ENCODE measurements at places on chromosomes 6 and 20.

- DNase-seq: no peak
These were observed 80.1 kb upstream of the NXT1 start for GRCh38 chr20:23270382-23270911.

DNA sequence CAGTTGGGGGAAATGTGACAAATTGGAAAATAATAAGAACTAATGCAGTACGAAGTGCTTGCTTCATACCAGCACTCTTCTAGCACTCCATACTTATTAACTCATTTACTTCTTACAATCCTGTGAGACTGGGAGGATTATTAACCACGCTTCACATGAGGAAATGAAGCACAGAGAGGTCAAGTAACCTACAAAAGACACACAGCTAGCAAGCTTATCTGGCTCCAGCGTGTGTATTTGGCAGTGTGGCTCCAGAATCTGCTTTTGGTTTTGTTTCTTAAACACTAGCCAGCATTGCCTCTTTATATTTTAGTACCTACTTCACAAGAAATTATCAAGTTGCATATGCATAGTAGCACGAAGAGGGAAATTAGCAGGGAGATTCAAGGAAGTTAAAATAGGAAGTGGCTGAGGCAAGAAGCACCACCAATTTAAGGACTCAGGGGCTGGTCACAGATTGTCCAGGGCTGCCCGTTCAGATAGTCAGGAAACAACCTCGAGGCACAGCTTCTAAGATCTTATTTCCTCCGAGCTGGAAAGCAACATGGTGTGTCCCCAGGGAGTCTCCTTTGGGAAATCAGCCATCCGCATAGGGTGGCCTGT lies 302.7 kb upstream of the PRDM1 start:
- no peak for DNase-seq

- DNase-seq: no peak
These were observed 53.4 kb downstream of the MRPL14 start for GRCh38 chr6:44073612-44074438.

DNA sequence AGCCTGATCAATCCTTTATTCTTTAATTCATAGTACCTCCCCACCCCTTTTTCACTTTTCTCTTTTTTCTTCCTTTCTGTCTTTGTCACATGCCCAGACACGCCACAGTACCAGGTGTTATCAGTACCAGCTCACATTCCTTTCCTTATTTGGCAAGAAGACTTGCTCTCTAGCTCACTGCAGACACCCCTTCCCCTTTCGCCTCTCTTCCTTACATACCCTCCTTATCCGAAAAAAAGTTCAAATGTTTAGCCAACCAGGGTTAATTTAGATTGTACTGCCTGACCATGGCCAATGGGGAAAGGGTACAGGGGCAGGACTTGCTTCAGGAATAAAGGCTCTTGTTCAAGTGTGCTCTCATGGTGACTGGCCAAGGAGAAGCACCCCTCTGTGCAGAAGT lies 9.3 kb upstream of the SIRPB2 start:
- DNase-seq: no peak

DNA sequence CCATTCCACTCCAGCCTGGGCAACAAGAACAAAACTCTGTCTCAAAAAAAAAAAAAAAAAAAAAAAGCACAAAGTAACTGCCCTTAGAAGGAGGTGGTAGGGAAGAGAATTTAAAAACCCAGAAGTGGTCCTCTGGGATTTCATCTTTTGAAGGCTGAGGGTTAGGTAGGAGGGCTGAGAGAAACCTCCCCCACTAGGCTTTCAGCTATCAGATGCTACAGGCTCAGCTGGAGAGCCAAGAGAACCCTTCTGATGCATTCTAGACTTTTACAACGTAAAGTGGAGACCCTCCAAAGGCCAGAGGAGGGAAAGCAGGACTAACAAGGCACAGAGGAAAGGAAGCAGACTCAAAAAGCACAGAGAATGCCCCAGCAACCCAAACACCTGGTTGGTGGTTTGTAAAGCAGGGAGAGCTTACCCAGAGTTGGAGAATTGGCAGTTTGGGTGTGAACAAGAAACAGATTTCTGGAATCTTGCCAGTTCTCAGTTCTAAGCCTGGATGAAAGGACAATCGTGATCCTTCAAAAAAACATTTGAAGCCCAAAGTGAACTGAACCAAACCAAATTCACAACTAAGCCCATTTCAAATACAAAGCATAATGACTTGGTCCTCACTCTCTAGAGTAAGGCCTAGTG lies 23.2 kb upstream of the SPAG4 start:
- DNase-seq: no peak

DNA sequence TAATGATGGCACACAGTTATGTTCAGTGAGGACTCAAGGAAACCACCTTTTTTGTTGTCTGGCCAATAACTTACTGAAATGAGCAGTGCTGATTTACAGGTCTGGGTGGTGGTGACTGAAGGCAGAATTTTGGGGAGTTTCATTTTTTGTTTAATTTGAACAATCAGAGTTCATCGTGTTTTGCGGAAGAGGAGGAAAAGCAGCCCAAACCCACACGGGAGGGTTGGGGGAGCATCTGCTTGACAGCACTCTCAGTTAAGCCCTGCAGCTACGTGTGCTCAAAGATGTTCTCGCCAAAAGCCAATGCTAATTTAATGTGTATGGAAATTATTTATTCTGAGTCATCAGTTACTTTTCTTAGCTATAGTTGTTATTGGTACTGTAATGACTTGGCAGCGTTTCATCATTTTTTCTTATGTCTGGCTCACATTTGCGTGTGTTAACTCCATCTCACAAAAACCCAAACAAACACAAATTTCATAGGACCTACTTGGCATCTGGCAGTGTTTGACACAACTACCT lies 89.2 kb downstream of the UST start:
- no peak for DNase-seq

GRCh38 chr20:15818651-15819071 lies 754.6 kb downstream of the KIF16B start:
- no peak for DNase-seq

GRCh38 chr20:31573555-31574321 lies 31.4 kb upstream of the ID1 start:
- no peak for DNase-seq

- DNase-seq: no peak
These were observed 45.1 kb upstream of the EEF1A1 start for GRCh38 chr6:73565767-73566485.
